ENCODE measurements at places on chromosomes 6 and 20.

DNA sequence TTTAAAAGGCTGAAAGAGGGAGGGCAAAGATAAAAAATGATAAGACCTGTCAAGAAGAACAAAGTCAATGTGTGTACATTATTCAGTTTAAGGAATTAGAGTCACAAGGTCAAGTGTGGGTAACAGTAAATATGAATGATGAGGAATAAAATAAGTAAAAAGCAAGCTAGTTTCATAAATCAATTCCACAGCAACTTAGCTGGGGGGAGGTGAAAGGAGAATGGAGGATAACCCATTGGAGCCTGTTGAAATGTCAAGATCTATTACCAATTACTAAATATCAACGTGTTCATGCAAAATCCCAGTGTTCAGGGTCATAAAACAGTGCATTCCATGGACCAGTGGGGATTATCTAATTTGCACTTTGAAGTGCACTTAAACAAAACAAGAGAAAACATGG lies 242.9 kb downstream of the TBX18 start:
- DNase-seq, result peak; percentile 27

DNA sequence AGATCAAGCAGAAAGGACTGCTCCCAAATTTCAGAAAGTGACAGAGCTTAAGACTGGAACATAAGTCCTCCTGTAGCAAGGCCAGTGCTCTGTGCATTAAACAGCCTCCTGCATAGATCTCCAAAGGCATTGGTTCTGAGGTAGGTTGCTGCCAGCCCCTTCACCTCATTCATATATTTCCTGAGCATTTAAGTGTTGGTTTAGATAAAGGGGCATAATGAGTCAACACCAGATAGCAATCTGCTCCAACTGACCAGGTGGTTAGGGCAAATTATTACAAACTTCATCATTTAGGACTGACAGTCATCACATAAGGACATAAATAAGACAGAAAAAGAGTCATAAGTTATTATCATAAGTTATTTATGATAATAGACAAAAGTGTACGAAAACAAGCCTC lies 10.7 kb downstream of the PTPRK start:
- DNase-seq, result no peak

DNA sequence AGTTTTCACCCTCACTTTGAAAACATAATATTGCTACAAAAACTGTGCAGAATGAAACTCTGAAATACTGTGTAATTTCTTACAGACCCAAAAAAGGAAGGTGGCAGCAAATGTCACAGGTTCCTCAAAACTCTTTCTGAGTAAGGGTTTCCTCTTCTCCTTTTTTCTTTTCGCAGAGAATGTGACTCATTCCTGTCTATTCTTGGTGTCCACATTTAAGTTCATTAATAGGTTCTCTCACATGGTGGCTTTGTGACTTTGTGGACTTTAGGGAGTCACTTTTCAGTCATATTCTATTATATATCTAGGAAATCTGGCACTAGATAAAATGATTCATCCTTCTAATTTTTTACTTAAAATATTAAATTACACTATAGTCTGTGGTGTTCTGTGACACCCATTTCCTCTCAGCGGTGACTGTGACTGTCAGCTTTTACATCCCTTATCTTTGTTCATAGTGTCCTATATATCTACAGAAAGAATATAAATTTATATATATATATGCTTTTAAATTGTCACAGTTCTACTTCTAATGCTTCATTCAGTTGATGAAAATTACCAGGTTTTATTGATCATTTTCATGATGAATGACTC lies 126.8 kb upstream of the HCRTR2 start:
- peak; percentile 39 for DNase-seq

GRCh38 chr20:48986899-48987298 lies 59.2 kb upstream of the CSE1L start:
- no peak for DNase-seq
